WTC11 (cell line): ENCODE measurements at places on chromosomes 7 and 10.

- H3K36me3 ChIP-seq = peaks cover under 1% of the 10 kb centered on the region; the same call in 1 of the 2 replicates
- no peak overlapping the region for H3K4me3 ChIP-seq
- no peak overlapping the region for H3K27ac ChIP-seq
- peaks cover 22% of the 10 kb centered on the region for H3K4me1 ChIP-seq
- H3K27me3 ChIP-seq = peaks cover 2% of the 10 kb centered on the region; the same call in 1 of the 2 replicates
Observed at GRCh38 chr7:135772639-135773222, 24.1 kb upstream of the FAM180A start.

DNA sequence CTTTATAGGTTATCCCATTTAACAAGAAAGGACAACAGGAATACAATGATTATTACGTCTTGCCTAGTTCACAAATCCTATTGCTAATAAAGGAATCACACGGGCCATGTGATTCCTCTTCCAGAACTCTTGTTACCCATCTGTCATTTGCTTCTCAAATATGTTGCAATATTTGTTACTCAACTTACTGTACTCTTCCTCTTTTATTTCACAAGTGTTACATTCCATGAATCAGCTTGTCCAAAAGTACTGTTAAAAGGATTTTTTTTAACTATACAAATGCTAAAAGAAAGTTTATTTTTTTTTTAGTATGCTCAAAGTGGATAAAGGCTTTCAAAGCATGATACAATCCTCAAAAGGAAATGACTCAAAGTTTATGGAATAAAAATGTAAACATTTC, 3.9 kb upstream of the CD36 start:
- H3K36me3 ChIP-seq = no peaks in the 10 kb centered on the region
- no peak for DNase-seq
- 0 out of 2 replicates have a peak, but pooled peaks cover 5% of the 10 kb centered on the region for H3K4me1 ChIP-seq
- no peaks in the 10 kb centered on the region for H3K27me3 ChIP-seq
- H3K4me3 ChIP-seq = no peak overlapping the region
- H3K27ac ChIP-seq = no peak overlapping the region

DNA sequence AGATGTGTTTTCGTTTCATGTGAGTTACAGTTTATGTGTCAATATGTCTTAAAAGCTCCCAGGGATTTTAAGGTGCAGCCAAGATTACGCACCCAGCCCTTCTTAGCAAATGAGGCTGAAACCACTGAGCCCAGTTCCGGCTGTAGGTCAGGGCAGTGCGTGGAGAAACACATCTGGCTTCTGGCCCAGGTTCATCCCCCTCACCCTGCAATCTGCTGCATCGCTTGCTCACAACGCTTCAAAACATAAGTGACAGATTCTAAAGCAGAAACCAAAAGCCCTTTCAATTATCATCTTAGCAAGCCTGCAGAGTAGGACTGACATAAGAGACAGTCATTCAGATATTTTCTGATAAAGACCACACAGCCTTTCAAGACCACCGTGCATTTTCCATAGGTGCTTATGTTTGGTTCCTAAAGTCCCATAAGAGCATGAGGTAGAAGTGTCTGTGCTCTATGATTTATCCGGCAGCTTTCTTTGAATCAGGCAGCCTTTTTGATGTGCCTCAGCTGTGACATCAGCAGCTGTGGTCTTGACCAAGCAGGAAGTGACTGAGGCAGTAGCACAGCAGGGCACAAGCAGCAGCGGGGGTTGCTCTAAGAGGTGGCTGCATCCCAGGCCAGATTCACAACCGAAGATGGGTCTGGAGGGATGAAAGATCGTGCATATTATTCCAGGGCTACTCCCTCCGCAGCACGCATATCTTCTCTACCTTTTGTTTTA, 72.1 kb upstream of the LYZL2 start:
- no peak overlapping the region for H3K4me3 ChIP-seq
- DNase-seq = no peak
- H3K36me3 ChIP-seq = no peaks in the 10 kb centered on the region

DNA sequence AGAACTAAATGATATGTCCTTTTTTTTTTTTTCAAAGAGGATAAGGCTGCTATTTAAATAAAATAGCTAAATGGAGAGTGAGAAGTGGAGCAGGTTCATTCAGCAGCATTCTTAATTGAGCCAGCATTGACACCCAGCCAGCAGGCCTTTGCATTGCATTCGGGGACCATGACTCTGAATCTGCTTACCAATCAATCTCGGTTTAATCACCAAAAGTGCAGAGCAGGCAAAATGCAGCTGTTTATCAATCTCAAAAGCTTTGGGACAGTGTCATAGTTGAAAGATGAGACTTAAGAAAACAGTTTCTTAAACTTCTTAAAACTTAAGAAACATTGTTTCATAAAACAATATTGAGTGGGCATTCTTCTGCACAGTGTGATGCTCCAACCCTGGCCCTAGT, 51.7 kb downstream of the PLEKHA8 start:
- no peak overlapping the region for H3K27ac ChIP-seq
- no peaks in the 10 kb centered on the region for H3K27me3 ChIP-seq
- peaks cover 18% of the 10 kb centered on the region for H3K36me3 ChIP-seq
- DNase-seq = no peak

- H3K27ac ChIP-seq = no peak overlapping the region
- H3K4me3 ChIP-seq = no peak overlapping the region
- no peak for DNase-seq
- no peaks in the 10 kb centered on the region for H3K4me1 ChIP-seq
Observed at GRCh38 chr10:8245814-8246142, 191.3 kb downstream of the GATA3 start.

- peak overlapping the region; percentile 97 for H3K27ac ChIP-seq
- peaks cover 30% of the 10 kb centered on the region for H3K36me3 ChIP-seq
- DNase-seq = no peak
- peak overlapping the region; percentile 85 for H3K4me3 ChIP-seq
- H3K4me1 ChIP-seq = peaks cover 67% of the 10 kb centered on the region
Observed at GRCh38 chr10:112954974-112955581, 5.0 kb downstream of the TCF7L2 start.

- no peak for DNase-seq
- H3K4me3 ChIP-seq = no peak overlapping the region
- H3K4me1 ChIP-seq = peaks cover 16% of the 10 kb centered on the region
- no peaks in the 10 kb centered on the region for H3K36me3 ChIP-seq
- no peak overlapping the region for H3K27ac ChIP-seq
Observed at GRCh38 chr7:29424984-29425309, 138.7 kb upstream of the PRR15 start.

DNA sequence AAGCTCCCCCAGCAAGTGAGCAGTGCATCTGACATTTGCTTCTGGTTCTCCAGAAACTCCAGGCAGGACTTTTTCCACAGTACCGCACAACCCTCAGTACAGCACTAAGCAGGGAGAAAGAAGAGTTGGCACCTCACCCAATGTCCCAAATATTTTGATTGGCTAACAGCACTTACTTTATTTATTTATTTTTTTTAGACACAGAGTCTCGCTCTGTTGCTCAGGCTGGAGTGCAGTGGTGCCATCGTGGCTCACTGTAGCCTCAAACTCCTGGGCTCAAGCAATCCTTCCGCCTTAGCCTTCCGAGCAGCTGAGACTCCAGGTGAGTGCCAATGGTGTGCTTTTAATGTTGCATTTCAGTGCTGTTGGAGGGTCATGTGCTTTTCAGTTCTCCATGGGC, 200.3 kb upstream of the ZMIZ1 start:
- H3K27ac ChIP-seq = no peak overlapping the region
- no peaks in the 10 kb centered on the region for H3K4me1 ChIP-seq
- no peak for DNase-seq
- H3K27me3 ChIP-seq = peaks cover 19% of the 10 kb centered on the region

- H3K4me1 ChIP-seq = peaks cover 8% of the 10 kb centered on the region
- no peaks in the 10 kb centered on the region for H3K27me3 ChIP-seq
- H3K36me3 ChIP-seq = no peaks in the 10 kb centered on the region
- no peak overlapping the region for H3K4me3 ChIP-seq
- no peak for DNase-seq
Observed at GRCh38 chr10:23081221-23081750, 14.1 kb upstream of the MSRB2 start.

DNA sequence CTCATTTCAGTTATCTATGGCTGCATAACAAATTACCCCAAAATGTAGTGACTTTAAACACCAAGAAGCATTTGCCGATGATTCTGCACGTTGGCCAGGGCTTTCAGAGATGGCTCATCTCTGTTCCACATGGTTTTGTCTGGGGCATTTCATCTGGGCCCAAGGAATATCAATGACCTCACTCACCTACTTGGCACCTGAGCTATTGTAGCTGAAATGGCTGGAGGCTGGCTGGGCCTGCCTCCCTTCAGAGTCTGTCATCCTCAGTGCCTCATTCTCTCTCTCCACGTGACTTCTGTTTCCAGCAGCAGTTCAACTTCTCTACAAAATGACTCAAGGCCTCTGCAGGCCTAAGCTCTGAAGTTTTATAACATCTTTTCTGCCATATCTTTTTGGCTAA, 119.4 kb upstream of the PRR15 start:
- DNase-seq = no peak
- no peak overlapping the region for H3K27ac ChIP-seq
- H3K27me3 ChIP-seq = 0 out of 2 replicates have a peak, but pooled peaks cover 2% of the 10 kb centered on the region
- no peaks in the 10 kb centered on the region for H3K36me3 ChIP-seq

GRCh38 chr10:89471110-89471809, 56.9 kb downstream of the IFIT5 start:
- H3K4me3 ChIP-seq = no peak overlapping the region
- no peak for DNase-seq
- peaks cover 36% of the 10 kb centered on the region for H3K4me1 ChIP-seq
- no peaks in the 10 kb centered on the region for H3K36me3 ChIP-seq
- no peak overlapping the region for H3K27ac ChIP-seq

- no peaks in the 10 kb centered on the region for H3K27me3 ChIP-seq
- H3K4me3 ChIP-seq = no peak overlapping the region
- no peaks in the 10 kb centered on the region for H3K36me3 ChIP-seq
- no peak overlapping the region for H3K27ac ChIP-seq
- DNase-seq = no peak
Observed at GRCh38 chr7:25845464-25845863, 306.5 kb upstream of the NFE2L3 start.

DNA sequence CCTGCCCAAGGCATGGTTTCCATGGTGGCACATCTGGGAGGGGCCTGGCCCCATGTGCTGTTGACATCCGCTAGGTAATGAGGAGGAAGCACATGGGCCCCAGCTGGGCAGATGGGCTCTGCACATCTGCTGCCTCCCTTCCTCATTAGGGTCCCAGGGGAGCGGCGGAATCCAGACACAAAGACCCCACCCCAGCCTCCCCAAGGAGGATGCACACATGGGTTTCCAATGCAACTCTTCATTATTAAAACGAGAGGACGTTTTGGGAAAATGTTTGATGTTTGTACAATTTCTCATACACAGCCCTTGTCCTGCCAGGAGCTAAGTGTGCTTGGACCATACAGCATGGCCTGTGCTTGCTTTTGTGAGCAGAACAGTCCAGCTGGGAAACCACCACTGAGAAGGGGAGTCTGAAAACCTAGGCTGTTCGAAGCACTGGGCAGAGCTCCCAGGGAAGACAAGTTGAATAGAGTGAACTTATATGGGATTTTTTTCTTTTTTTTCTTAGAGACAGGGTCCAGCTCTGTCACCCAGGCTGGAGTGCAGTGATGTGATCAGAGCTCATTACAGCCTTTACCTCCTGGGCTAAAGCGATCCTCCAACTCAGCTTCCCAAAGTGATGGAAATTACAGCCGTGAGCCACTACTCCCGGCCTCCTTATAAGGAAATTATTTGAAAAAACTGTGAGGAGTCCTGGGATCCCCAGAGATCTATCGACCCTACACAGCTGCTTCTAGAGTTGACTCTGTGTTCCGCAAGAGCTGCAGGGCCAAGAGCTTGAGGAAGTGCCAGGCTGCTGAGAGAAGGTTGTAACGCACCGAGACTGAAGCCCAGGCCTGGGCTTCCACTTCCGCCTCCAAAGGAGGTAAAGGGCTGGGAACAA, 23.4 kb downstream of the FAM107B start:
- no peaks in the 10 kb centered on the region for H3K36me3 ChIP-seq
- H3K27ac ChIP-seq = peak overlapping the region; percentile 49; the same call in 1 of the 2 replicates
- no peak overlapping the region for H3K4me3 ChIP-seq
- peaks cover 3% of the 10 kb centered on the region; the same call in 1 of the 2 replicates for H3K27me3 ChIP-seq
- DNase-seq = no peak

GRCh38 chr7:13821152-13821787, 168.2 kb downstream of the ETV1 start:
- no peak overlapping the region for H3K27ac ChIP-seq
- peaks cover 9% of the 10 kb centered on the region for H3K36me3 ChIP-seq
- no peaks in the 10 kb centered on the region; the same call in 1 of the 2 replicates for H3K27me3 ChIP-seq
- no peak for DNase-seq
- H3K4me3 ChIP-seq = no peak overlapping the region

DNA sequence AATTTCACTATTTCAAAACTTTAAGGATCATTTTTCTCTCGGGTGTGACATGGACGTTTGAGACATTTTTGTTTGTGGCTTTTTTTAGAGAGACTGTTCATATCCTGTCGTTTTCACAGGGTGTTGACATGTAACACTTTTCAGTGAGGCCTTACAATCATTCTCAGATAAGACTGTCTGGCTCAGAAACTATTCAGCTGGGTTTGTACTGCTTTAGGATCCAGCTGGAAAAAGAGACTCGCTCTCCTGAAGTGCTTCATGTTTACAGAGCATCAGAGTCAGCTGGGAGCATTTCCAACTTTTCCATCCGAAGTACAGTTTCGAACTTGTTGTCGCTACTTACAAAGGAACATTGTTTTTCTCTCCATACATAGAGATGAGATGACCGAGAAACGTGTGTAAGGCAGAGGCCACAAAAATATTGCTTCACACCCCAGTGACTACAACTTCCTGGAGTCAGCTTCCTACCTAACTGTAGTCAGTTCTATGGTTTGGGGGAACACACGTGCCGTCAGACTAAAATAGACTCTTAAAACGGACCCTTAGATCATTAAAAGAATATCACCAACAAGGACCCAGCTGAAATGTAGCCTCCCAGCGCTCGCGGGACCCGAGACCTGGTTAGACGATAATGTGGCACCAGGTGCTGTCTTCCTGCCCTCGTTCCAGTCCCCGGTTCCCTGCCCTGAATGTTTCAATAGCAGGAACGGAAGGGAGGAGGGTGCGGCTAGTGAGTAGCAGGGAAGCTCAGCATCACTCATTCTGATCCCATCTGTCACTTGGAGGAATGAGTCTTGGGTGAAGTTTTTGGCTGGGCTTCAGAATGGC, 78.0 kb downstream of the MKI67 start:
- no peaks in the 10 kb centered on the region for H3K36me3 ChIP-seq
- H3K27ac ChIP-seq = peak overlapping the region; percentile 45
- no peak overlapping the region for H3K4me3 ChIP-seq
- peaks cover 5% of the 10 kb centered on the region; the same call in 1 of the 2 replicates for H3K27me3 ChIP-seq
- H3K4me1 ChIP-seq = peaks cover 9% of the 10 kb centered on the region

DNA sequence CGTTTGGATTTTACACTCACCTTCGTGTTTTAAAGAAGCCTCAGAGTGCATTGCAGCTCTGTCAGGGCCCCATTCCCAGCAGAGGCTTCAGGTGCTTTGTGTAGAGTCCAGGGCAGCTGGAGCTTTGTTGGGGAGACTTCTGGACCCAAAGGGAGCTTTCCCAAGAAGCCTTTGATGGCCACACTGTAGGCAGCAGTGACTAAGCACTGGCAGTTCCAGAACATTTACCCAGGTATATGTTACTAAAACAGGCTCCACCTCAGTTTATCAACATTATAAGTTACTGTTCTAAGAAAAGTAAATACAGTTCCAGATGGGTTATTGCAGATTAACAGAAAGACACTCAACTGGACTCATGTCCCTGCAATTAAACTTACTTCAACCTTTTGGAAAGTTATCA, 66.8 kb downstream of the LANCL2 start:
- no peak overlapping the region for H3K27ac ChIP-seq
- peaks cover 11% of the 10 kb centered on the region for H3K4me1 ChIP-seq
